Femur (tissue), 1 donor: ENCODE measurements at places on chromosomes 1 and 21.

GRCh38 chr1:41467673-41468072, 16.8 kb downstream of the EDN2 start:
- DNase-seq, result no peak

DNA sequence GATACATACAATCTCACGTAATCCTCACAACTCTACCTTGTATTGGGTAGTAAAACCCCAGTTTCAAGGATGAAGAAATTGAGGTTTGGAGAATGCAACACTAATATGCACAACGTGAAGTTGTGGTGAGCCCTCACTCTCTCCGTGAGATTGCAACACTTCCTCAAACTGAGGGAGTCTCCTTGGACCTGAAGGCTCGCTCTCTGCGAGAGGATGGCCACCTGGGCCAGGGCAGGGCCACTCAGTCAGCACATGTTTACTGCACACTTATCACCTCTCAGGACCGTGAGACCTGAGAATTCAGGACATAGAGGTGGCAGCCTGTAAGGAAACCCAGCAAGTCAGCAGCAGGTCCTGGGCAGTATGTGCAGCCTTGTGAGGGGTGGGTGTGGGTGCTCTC, 8.7 kb downstream of the SH3BP5L start:
- DNase-seq, result no peak

DNA sequence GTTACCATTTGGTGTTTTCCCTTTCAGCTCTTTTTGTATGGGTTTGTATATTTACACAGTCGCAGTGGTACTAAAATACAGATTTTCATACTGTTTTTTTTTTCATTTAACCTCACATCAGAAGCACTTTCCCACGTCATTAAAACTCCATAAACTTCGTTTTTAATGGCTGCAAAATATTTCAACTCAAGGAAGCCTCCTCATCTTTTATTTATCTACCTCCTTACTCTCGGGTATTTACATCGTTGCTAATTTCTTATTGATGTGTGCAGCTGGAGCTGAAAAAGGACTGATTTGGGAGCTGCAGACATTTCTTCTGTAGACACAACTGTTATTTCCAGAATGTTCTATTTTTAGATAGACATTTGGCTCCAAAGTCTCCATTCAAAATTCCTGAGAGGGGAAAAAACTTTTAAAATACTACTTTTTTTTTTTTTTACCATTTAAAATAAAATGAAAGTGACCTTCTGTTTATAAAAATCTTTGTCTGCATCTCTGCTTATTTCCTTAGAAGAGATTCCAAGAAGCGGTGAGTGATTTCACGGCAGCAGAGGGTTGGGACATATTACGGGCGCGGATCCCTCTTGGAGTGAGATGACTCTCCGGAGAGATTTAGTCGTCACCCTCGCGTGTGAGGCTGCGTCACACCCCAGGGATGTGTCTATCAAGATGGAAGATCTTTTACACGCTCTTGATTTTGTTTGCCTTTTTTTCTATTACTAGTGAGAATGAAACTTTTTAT, 10.1 kb downstream of the RUNX3 start:
- DNase-seq, result no peak

DNA sequence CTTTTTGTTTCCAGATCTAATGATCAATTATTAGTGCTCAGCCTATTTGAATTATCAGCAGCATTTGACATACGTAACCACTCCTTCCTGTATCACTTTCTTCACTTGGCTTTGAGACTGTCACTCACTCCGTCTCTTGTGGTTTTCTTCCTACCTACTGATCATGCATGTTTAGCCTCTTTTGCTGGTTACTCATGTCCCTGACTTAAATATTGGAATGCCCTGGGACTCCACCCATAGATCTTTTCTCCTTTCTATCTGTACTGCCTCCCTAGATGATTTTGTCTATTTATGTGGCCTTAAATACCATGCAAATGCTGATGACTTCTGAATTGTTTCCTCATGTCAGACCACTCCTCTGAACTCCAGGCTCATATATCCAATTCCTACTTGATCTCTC, 57.7 kb upstream of the PDE4B start:
- no peak for DNase-seq

GRCh38 chr1:183967914-183968313, 69.6 kb downstream of the COLGALT2 start:
- DNase-seq, result no peak
